ENCODE measurements at places on chromosomes 2 and 18. TPM values are rescaled to one million over a fixed set of nuclear protein-coding genes. Genes with fewer than 3 reads are reported as not detected.

- no peak for DNase-seq
These were observed 35.5 kb upstream of the CYP27A1 start for GRCh38 chr2:218746470-218746795.

GRCh38 chr2:88919087-88919738 lies 227.7 kb downstream of the RPIA start:
- peak; percentile 43 for DNase-seq

DNA sequence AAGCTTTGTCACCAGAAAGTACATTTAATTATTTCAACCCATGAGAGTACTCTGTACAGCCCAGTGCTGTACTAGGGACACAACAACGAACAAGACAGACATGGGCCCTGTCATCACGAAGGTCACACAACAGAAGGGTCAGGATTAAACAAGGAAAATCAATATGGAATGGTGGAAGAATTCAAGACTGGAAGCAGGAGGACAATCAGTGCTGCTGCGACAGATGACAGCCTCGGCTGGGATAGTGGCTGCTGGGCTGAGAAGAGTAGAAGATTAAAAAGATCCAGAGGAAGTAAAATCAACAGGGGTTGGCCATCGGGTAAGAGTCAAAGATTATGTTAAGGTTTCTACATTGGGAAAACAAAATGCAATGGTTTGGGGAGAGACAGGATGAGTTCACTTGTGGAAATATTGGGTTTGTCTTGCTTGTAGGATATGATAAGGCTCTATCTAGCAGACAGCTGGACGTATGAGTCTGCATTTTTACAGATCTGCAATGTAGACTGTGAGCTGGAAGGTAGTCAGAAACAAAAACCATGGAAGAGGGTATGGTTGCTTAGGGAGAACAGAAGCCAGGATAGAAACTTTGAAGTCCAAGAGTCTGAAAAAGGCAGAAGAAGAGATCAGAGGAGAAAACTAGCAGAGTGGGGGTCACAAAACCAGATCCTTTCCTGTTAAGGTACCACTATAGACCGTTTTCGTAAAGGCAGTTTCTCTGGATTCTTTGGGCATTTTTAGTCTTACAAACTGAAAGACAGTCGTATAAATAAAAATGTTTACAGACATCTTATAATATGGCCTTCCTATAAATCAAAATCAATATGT lies 84.1 kb downstream of the PRELID3A start:
- DNase-seq: no peak

GRCh38 chr2:29841386-29842004 lies 79.9 kb downstream of the ALK start:
- DNase-seq: peak; percentile 64

DNA sequence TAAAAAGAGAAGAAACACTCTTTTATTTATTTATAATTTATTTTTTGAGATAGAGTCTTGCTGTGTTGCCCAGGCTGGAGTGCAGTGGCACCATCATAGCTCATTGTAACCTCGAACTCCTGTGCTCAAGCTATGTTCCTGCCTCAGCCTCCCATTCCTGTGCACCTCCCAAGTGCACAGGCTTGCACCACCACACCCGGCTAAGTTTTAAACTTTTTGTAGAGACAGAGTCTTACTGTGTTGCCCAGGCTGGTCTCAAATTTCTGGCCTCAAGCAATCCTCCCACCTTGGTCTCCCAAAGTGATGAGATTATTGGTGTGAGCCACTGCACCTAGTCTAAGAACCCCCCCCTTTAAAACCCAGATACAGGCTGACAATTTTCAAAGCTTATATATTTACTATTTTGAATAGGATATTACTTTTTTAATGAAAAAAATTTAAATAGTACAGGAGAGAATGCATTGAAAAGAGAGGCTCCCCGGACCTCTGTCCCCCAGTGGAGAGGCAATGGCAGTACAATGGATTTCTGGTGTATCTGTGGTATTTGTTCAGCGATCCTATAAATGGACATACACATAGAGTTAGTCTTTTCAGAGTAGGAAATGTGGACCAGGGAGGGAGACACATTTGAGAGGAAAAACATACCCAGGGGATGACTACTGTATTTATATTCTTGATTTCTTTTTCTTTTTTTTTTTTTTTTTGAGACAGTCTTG lies 48.1 kb upstream of the CNOT11 start:
- no peak for DNase-seq

DNA sequence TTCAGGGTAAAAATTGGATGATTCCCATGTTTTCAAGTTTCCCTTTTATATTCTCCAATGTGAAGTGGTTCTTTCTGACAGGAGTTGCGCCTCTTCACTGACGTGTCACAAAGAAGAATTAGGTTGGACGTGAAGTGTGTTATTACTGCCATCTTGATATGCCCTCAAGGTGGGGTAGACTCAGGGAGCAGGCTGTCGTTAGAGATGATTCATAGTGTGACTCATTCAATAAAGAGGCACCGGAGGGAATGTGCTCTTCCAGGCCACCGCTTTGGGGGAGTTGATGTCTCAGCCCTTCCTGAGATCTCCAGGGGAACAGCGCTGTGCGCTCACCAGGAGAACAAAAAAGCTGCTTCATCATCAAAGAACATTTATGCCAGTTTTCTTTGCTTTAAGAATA lies 3.6 kb upstream of the DGKD start:
- no peak for DNase-seq

GRCh38 chr2:218890369-218890768 lies 9.7 kb downstream of the WNT10A start:
- DNase-seq: peak; percentile 18

DNA sequence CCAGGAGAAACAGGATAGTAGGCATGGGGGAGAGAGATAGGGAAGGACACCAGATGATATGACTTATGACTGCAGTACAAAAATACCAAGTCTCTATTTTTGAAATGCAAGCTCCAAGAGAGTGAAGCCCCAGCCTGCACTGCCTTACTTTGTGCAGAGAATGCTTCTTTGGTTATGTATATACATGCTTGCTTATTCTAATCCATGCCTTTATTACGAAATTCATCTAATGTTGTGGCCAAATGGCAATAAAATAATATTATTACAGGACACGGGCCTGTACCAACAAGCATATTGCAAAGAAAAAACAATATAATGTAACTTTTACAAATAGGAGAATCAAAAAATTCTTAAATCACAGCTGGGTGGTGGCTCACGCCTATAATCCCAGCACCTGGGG lies 110.8 kb downstream of the BCL11A start:
- no peak for DNase-seq

DNA sequence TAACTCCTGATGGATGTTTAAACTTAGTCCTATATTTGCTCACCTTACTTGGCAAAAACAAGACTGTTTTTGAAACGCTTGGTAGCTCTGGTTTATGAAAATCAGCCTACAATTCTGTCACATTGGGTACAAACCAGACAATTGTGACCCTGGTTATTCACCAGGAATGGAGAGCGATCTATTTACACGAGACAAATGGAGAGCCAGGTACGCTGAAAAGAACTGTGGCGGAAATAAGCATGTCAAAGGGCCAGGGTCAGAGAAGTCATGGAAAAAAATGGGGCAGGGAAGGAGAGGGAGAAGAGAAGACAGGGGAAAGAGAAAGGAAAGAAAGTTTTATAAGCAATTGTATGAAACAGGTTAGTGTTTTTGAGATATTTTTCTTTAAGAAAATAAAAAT lies 119.5 kb upstream of the ZFP36L2 start:
- no peak for DNase-seq

DNA sequence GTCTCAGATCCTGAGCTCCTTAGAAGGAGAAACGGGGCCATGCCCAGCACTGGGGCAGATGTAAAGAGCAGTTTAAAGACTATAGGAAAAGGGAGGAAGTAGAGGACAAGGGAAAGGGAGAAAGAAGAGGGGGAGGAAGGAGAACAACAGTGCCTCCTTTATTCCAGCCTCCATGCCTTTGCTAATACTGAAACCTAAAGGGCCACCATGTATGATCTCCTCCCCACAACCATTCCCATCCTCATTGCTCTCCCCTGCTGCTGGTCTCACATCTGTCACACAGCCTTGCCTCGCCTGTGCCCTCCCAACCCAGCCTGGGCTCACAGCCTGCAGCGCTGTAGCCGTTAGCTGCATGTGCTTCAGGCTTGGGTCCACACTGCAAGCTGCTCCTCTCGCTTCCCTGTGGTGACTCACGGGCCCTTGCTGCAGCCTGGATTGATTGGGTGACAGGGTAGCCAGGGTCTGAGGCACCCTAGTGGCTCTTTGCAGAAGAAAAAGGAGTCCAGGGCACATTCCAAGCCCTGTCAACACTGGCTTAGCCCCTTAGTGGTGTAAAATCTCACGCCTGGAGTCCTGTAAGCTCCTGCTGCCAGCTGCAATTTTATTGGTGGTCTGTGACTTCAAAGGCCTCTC lies 281.9 kb downstream of the SRBD1 start:
- no peak for DNase-seq

- DNase-seq: no peak
These were observed 2.7 kb upstream of the BCL11A start for GRCh38 chr2:60556175-60556574.

DNA sequence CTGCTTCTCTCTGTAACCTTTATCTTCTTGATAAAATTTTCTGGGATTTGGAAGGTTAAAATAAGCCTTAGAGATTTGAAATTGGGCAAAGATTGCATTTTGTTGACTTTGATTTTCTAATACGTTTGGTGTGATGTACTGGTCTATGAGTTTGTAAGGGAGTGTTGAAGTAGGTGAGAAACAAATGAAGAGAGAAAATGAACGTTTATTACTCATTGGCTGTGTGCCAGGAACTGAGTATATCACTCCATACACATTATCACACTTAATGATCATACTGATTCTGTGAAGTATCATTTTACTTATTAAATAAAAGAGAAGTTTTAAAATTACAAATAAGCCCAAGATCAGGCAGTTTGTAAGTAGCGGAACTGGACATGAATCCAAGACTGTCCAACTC lies 795.1 kb upstream of the ZEB2 start:
- DNase-seq: no peak

DNA sequence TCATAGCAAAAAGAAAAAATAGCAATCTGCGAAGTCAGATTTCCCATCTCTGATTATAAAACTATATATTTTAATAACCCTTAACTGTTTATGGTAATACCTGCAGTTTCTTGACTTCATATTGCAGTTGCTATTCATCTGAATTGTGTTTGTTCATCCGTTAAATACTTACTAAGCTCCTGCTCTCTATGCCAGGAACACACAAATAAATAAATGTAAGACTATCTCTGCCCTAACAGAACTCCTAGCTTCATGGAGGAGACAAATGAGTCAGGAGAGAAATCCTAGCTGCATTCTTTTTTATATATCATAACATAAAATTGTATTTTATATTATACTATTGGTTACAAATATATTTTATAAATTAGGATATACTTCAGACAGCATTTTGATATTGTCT lies 61.2 kb downstream of the MALT1 start:
- no peak for DNase-seq

Gene PCARE
- total RNA-seq: not detected

Gene TMSB10
- 2,421 TPM for total RNA-seq

Gene OLA1
- total RNA-seq: 92.5 TPM
